NCI-H2081 (cell line): ENCODE measurements at places on chromosomes 7 and 10.

- DNase-seq, result no peak
Observed at GRCh38 chr10:29862923-29863614, 196.3 kb downstream of the JCAD start.

GRCh38 chr7:27173956-27174873 is at the start of gene HOXA10:
HOXA10 (minus strand) TSS chr7:27174320; CDS start chr7:27174306, 14 bp downstream.
- peak; percentile 54 for DNase-seq

DNA sequence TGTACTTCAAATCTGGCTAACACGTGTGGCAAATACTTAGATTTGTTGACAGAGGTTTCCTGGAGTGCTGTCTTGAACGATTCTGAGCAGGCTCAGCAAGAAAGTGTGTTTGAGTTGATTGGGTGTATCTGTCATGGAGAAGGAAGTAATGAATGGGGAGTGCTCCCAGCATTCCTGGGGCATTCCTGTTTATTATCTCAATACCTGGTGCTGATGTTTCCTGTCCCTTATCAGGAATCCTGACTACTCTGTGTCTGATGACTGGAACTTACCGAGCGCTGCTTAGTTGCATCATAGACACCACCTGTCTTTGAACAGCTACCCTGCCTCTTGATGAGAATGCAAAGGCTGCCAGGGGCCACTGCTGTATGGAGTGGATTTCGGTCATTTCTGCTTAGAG is 41.0 kb upstream of the TMEM248 start:
- no peak for DNase-seq

DNA sequence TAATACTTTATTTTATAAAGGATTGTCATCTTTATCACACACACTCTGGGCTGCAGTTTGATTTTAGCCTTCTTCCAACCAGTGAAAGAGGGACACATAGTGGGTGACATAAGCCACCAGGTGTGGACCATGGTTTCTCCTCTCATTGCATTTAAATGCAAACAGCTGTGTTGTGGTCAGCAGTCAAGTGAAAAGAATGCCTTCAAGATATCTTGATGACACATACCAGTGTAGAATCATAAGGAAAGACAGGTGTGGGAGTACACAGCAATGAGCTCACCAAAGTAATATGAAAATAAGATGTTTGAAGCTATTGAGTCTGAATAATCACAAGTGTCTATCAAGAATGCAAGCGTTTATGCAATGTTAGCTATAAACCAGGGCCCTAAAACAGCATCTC is 580.0 kb downstream of the XPNPEP1 start:
- DNase-seq, result no peak

DNA sequence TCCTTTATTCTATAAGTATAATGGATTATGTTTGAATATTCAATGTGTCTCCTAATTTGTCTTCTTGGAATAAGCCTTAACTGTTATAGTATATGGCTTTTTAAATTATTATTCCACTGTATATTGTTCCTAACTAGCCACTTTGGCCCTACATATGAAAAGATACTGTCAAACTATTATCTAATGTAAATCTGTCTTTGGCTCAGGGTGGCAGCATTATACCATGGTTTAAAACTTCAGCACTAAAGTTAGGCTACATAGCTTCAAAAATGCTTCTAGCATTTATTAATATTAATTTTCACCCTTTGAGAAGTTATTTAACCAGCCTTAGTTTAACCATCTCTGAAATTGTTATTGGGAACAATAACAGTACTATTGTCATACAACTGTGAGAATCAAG is 543.1 kb upstream of the MBL2 start:
- no peak for DNase-seq

DNA sequence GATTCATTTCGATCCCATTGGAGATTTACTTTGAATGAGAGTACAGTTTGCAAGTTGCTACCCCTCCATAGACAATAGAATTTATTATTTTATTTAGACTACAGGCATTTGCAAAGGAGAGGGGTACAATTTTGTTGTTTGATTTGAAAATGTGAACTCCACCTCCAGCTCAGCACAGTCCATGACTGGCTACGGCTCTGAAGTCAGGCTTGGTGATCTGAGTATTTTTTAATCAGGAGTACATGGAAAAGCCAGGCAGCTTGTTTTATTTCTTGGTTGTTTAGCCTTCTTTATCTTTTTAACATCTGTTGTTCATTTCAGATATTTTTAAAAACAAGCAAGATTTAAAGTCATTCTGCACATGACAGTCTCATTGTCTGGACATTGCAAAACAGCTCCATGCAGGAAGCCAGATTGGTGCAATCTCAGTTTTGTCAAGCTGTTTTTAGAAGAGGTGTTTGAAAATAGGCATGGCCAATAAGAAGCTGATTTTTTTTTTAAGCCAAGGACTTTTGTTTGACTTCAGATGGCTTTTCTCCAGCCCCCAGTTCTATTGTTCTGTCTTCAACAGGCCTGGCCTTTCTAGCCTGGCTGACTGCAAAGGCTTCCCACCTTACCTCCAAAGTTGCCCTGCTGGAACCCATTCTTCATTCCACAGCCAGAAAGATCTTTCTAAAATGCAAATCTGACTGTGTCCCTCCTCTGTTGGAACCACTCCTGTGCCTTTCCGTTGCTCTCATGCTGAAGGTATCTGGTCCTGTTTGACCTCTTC is 12.2 kb downstream of the PLXDC2 start:
- DNase-seq, result no peak

DNA sequence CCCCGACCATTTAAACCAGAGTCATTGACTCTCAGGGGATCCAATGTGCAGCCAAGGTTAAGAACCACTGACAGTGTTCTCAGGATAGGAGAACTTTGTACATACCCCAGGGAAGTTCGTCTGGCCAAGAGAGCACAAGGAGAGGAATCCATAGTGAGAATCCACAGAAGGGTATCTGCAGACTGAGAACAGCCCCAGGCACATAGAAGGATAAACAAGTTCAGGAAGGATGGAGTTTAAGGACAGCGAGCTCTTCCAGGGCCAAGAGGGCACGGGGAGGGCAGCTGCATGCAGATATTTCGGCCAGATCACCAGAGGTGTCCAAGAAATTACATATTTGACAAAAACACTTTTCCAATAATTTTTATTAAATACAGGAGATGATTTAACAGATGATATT is 16.4 kb downstream of the BLNK start:
- no peak for DNase-seq

DNA sequence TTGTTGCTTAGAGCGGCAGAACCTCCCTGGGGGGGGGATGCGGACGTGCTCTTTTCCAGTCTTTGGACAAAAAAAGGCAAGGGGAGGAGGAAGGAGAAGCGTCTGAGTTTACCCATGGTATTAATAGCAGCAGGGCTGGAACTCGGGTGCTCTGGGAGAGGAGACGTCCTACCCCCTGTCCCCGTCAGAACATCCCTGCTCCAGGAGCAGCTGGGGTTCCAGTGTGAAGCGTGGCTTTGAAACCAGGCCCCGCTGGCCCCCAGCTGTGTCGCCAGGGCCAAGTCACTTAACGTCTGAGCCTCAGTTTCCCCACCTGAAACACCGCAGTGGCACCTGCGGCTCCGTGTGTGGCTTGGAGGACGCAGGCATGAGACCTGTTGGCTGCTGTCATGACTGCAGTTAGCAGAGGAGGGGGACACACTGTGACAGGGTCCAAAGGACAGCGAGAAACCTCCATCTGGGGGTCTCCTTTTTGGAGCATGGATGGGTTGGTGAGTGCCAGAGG is 1.4 kb downstream of the AMZ1 start:
- no peak for DNase-seq

DNA sequence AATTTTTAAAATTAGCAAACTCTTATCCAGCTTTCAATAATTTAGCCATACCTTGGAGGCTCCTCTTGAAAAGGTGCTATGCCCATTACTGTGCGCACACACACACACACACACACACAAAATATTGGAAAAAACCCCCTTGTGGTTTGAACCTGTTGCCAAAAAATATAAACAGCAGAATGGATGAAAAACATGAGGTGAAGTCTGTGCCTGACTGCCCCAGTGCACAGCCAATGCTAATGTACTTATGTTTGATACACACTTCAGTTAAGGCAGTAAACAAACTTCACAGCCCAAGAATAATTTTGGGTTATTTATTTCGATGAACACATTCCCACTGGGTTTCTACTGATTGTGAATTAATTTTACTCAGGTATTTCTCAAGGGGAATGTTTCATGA is 113.2 kb upstream of the SEM1 start:
- DNase-seq, result no peak

GRCh38 chr7:108358553-108358952 is 97.7 kb downstream of the NRCAM start:
- DNase-seq, result peak; percentile 98

DNA sequence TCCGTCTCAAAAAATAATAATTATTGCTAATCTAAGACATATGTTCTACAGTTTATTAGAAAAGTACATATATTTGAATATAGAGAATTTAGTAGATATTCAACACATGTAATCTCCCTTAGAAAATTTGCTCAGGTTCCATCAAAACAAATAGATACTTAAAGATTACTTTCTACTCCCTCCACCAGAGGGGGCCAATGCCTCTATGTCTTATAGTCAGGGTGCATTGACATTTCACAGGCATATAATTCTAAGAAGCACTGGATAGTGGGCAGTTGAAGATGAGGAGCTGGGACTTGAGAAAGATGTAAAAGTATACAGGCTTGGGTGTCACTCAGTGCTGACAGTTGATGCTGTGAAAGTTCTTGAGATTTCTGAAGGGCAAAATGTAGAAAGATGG is 301.6 kb upstream of the HPS1 start:
- DNase-seq, result no peak

GRCh38 chr10:120942806-120943413 is 91.7 kb downstream of the WDR11 start:
- peak; percentile 49 for DNase-seq
